Choroid plexus epithelial cell (primary cell): ENCODE measurements at places on chromosomes 13 and 19.

DNA sequence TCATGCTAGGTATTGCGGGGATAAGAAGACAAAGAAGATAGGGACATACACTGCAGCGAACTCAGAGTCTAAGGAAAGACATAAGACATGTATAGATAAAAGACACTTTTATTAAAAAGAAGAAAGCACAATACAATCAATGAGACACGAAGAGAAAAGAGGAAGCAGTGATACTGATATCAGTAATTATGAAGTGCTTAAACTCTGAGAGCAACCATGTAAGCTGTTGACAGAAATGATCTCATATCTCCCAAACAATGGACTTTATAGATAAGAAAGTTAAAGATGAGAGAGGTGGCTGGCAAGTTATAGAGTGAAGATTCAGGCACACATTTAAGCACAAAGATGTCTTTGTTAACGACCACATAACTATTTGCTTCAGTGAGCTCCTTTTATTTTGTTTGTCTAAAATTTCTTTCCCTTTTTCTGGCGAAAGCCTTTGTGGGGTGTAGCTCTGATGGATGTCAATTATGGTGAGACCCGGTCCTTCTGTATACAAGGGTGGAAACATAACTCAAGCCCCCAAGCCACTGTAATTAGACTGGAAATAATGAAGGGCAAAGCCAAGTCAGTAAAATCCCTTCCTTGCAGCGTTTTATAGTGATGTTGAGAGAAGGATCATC lies 818.0 kb upstream of the SLC10A2 start:
- DNase-seq, result no peak

- DNase-seq, result peak; percentile 71
Measured at GRCh38 chr13:107867701-107868661, 347.4 kb downstream of the LIG4 start.

DNA sequence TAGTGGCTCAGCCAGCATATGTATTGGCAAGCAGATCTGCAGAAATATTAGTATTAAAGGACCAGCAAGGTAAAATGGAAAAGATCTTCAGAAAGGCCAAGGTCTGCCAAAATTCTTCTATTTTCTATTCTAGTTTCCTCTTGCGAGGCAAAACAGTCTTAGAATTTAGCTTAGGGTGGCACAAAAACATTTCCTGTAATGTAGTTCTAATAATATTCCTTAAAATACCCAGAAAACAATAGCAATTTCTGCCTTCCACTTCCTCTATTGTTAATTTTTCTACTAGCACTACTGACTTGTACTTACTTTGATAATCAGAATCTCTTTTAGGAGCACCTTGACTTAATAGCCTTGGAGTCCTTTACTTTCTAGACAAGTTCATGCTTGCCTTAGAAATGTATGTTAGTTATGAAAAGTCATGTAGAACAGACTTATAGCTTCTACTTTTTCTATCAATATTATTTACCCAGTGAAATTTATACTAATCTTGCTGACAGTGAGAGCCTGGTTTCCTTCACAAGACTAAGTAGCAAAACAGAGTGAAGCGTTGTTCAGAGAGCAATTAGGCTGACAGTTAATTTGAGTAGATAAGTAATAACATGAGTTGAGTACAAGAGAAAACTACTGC lies 23.9 kb upstream of the LPAR6 start:
- no peak for DNase-seq

GRCh38 chr19:50005428-50005827 lies 19.7 kb downstream of the VRK3 start:
- DNase-seq, result no peak

- DNase-seq, result peak; percentile 75
Measured at GRCh38 chr19:34345947-34346351, 19.0 kb upstream of the GPI start.

DNA sequence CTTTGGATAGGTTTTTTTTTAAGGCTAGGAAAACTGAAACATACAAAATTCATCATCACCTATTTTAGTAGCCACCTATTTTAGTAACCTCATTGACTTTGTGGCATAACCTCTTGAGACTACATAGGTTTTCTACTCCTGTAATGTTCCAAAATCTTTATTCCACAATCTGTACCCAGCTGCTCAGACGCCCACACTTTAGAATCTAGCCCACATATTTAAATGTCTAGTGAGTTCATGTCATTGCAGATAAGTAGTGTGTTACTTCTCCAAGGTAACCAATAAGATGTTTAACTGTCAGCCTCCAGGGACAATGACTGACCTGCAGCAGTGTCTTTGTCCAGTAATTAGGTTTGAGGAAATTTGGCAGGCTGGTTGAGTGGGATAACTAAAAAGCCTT lies 330.2 kb downstream of the MZT1 start:
- no peak for DNase-seq

DNA sequence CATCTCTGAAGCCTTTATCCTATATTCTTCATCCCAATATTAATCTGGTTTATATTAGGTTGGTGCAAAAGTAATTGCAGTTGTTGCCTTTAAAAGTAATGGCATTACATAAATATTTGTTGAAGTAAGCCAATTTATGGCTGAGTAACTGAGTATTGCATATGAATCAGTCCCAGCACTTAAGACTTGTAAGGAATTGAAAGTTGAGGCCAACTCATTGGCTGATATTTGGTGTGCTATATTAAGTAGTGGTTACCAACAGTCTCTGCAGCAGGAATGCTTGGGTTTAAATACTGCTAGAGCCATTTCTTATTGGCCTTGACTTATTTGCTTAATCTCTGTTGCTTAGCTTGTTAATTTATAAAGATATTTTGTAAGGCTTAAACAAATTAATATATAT lies 460.7 kb downstream of the GPC6 start:
- DNase-seq, result peak; percentile 12

DNA sequence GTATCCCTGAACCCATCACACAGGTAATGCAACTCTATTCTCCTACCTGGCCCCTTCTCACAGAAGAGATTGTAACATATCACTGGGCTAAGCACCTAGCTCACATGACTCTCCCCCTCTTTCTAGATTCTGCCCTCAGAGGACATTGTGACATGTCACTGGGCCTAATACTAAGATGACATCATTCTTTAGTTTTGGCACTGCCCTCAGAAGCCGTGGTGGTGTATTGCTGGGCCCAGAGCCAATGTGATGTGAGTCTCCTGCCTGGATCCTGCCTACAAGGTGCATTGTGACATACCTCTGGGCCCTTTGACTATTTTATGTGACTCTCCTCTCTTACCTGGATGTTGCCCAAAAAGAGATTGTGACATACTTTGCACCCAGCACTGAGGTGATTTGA lies 21.4 kb upstream of the ZNF730 start:
- no peak for DNase-seq

DNA sequence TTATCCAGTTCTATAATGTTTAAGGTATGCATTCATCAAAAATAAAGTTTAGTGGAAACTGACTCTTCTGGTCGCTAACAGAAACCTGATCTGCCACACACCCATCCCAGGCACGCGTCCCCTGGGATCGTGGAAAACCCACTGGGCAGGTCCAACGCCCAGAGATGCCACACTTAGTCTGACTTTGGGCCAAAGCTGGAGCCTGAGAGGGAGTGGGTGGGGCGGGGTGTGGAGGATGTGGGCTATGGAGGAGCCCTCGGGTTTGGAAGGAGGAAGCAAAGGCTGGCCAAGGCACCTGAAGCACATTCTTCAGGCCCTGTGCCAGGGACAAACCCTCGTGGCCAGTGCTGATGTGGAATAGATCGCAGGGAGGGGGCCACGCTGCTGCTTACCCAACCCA lies 2.5 kb downstream of the IGFL1 start:
- no peak for DNase-seq

- DNase-seq, result peak; percentile 67
Measured at GRCh38 chr19:289651-290371, 1.4 kb downstream of the PLPP2 start.

DNA sequence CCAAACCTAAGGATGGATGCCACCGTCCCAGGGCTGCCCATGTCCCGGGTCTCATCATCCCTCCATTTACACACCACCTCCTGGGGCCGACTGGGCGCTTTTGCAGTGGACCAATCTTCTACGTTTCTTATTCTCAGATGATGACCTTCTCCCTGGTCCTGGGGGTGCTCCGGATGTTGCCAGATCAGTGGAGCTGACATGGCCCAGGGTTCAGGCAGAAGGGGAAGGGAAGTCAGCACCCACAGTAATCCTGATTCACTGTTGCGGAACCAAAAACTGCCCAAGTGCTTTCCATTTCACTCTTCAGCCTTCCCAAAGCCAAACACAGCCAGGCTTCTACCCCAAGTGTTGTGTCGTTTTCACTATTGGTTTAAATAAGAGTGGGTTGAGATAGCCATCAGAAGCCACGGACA lies 29.8 kb downstream of the RAB20 start:
- no peak for DNase-seq

- DNase-seq, result no peak
Measured at GRCh38 chr19:50002386-50002960, 22.7 kb downstream of the VRK3 start.

DNA sequence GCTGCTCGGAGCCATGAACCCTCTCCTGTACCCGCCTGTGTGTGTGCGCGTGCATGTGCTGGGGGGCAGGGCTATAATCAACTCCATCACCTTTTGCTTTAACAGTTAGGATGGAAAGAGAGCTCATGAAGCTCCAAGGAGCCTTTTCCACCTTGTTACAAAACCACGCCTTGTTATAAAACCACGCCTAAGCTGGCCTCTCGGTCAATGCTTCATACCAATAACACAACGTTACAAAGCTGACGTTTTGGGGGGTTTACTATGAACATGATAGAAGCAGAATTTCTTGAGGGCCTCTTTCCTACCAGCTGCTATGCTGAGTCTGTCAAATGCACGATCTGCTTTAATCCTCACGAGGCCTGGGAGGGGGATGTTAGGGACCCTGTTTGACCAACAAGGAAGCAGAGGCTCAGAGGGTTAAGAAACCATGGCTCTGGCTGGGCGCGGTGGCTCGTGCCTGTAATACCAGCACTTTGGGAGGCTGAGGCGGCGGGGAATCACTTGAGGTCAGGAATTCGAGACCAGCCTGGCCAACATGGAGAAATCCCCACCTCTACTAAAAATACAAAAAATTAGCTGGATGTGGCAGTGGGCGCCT lies 11.9 kb downstream of the CAPS start:
- no peak for DNase-seq

DNA sequence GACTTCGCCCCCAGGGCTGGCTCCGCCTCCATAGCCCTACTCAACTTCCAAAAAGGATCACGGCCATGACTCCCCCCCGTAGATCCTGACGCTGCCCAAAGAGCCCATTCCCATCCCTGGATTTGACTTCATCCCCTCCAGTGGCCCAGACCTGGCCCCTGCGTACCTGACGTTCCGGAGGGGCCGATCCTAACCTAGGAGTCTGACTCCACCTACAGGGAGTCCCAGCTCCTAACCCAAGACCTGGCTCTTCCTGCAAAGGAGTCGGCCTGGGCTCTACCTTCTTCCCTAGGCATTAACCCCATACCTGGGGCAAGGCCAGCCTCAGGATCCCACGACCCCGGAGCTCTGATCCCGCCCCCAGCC lies 10.8 kb downstream of the STAP2 start:
- no peak for DNase-seq

GRCh38 chr19:5587071-5587455 lies 19.3 kb upstream of the TINCR start:
- DNase-seq, result no peak

DNA sequence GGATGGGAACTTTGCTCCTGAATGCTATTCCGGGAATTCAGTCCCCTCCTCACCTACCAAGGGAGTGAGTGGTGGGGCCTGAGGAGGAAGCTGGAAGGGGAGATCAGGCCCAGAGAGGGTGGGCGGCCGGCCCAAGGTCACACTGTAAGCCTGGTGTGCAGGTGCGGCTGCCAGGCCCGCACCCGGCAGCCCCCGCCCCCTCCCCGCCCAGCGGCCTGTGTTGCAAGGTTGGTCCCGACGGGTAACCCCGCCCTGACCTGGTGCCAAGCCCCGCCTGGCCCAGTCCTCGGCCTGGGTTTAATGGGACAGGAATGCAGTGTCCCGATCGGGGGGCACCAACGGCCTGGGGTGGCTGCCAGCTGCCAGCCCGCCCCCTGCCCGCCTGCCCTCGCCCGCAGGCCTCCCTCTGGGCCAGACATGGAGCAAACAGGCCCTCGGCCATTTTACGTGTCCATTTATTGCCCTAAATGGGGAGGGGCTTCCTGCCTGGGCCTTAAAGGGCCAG lies 5.5 kb downstream of the ZBTB7A start:
- no peak for DNase-seq

- no peak for DNase-seq
Measured at GRCh38 chr19:40599902-40600569, 1.1 kb upstream of the LTBP4 start.

DNA sequence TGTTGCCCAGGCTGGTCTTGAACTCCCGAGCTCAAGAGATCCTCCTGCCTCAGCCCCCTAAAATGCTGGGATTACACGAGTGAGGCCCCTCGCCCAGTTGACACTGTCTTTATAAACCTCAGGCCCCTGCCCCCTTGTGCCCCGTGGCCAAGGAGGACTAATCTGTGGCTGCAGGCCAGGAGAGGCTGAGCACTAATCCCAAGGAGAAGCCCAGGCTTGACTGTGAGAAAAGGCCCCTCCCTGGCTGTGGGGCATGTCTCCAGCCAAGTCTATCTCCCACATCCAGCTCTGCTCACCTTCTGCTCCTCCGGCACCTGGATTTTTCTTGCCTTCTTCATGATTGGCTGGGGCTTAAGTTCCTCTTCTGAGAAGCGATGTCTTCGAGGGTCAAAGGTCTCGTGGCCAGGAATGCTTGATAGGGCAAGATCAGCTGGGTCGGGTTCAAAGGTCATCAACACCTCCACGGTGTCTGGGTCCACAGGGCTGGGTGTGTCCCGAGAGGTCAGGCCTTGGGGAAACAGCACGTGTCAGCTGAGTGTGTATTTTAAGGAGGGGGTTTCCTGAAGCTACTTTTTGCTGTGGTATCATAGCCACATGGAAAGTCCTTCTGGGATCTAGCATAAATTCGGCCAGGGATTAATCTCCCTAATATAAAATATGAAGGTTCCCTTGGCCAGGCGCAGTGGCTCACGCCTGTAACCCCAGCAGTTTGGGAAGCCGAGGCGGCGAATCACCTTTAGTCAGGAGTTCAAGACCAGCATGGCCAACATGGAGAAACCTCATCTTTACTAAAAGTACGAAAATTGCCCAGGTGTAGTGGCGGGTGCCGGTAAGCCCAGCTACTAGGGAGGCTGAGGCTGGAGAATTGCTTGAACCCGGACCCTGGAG lies 3.8 kb downstream of the DBP start:
- DNase-seq, result no peak

DNA sequence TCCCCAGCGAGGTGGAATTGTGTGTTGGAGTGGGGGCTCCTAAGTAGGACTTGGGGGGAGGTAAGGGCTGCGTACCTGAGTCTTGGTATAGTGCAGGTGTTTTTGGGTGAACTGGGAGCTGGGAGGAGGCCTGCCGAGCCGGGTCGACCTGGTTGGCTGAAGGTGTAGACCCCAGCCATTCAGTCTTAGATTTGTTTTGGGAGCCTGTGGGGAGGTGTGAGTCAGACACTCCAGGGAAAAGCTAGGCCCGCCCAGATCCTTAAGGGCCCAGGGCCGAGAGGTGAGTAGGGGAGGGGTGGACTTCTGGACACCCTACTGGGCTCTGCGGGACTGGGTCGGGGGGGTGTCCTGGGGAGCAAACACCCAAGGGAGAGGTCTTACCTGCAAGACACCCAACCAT lies 935 bp downstream of the CRB3 start:
- DNase-seq, result no peak
